ENCODE measurements at places on chromosomes 3 and 15. TPM values are rescaled to one million over a fixed set of nuclear protein-coding genes. Genes with fewer than 3 reads are reported as not detected.

DNA sequence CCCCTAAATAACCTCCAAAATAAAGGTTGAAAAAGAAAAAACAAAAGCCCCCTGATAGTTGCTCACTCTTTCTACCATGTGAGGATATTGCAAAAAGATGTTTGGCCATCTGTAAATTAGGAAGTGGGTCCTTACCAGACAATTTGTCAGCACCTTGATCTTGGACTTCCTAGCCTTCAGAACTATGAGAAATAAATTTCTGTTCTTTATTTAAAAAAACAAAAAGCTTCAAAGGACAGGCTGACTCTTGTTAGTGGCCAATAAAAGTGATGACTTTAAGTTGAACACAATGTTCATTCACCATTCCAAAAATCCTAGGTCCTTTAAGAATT, 103.5 kb downstream of the CBLB start:
- no peak for DNase-seq

DNA sequence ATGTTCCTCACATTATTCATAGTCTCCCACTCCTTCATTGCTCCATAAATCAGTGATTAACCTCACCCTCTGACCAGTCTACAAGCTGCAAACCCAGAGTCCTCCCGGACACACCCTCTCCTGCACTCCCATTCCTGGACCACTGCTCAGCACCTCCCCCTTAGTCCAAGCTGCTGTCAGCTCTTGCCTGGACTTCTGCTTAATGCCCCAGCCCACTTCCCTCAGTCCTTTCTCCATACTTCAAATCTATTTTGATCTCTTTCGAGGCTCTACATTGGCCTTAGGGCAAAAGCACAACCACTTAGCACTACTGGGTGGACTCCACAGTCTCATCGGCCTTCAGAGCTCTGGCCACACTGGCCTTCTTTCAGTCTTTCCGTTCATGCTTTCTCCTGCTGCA, 79.4 kb upstream of the FAM98B start:
- no peak for DNase-seq

INO80 gene
- 6.0 TPM for polyA plus RNA-seq

CSTA gene
- polyA plus RNA-seq, result 0.80 TPM

DNA sequence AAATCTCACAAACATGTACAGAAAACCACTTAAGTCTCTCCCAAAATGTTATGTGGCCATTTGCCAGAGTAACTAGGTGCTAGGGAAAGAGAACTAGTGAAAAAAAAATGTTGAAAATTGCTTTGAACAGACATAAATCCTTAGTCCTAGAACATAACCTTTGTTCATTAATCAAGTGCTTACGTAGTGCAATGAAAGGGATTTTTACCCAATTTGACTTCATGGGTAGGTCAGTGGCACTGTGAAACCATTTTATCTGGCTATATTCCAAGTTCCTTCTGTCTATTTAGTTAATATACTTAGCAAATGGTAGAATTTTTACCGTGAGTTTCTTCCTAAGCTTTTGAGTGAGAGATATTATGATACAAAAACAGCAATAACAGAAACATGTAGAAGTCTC, 209.4 kb downstream of the DIPK2A start:
- DNase-seq, result no peak

- no peak for DNase-seq
These were observed 24.2 kb downstream of the DENND4A start for GRCh38 chr15:65767895-65768294.

HES1 gene
- polyA plus RNA-seq, result 77.4 TPM

- DNase-seq, result no peak
These were observed 58.4 kb downstream of the RPL39L start for GRCh38 chr3:187080799-187081450.

GRCh38 chr3:193496658-193497057, 58.0 kb downstream of the ATP13A4 start:
- DNase-seq, result no peak

LRRIQ4 gene
- polyA plus RNA-seq, result not detected

DNA sequence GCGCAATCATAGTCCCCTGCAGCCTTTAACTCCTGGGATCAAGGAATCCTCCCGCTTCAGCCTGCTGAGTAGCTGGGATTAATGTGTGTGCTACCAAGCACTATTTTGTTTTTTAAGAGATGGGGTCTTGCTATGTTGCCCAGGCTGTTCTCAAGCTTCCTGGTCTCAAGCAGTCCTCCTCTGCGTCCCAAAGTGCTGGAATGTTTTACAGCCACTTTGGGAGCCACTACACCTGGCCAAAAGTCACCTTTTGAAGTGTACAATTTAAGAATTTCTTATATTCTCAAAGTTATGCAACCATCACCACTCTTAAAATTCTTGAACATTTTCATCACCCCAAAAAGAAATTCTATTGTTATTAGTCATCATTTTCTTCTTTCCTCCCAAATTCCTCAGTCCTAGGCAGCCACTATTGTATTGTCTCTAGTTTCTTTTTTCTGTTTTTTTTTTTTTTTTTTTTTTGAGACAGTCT, 17.8 kb downstream of the CDV3 start:
- no peak for DNase-seq

AGBL1 gene
- not detected for polyA plus RNA-seq

DNA sequence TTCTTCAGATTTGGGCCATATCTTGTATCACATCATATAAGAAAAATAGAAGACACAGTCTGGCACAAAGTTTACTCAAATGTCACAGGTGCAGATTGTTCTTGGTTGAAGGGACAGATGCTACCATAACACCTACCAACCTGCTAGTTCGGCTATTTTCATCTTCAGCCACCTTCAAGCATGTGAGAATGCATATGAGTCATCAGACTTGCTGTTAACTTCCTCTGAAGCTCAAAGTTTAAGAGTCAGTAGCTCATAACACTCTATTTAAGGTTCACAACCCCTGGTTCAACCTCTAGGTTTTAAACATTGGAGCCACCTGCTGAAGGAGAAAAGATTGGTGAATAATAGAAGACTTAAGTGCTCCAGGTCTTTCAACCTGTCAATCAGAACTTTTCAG, 522.8 kb downstream of the NLGN1 start:
- DNase-seq, result no peak

- no peak for DNase-seq
These were observed 600.1 kb downstream of the MAGI1 start for GRCh38 chr3:65438612-65439011.

- peak; percentile 20 for DNase-seq
These were observed 161.5 kb downstream of the SMAD6 start for GRCh38 chr15:66863390-66864085.

CLDN11 gene
- polyA plus RNA-seq, result 1.6 TPM

DNA sequence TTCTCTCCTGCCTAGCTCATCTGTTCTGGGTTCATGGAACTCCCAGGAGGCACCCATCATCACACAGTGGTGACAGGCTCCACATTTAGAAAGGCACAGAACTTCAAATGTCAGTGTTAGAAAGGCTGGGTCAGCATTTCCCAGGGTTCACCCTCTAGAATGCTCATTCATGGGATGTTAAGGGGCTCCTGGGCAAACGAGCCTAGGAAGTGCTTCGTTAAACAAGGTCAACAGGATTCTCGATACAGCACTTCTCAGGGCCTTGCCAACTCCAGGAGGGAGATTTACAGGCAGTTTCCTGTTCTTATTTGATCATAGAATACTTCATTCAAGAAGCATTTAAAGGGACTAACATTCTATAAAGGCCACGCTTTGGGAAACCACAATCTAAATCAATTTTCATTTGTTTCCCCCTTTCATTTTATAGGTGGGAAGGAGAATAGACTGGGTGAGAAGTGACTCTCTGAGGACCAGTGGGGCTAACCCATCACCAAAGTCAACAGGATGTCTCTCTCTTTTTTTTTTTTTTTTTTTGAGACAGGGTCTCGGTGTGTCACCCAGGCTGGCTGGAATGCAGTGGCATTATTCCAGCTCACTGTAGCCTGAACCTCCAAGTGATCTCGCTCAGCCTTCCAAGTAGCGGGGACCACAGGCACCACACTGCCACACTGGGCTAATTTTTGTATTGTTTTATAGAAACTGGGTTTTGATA, 14.3 kb downstream of the IGDCC4 start:
- DNase-seq, result no peak

- DNase-seq, result no peak
These were observed 8.1 kb upstream of the OR5K1 start for GRCh38 chr3:98454929-98455328.

GPR176 gene
- polyA plus RNA-seq, result 2.9 TPM

DNA sequence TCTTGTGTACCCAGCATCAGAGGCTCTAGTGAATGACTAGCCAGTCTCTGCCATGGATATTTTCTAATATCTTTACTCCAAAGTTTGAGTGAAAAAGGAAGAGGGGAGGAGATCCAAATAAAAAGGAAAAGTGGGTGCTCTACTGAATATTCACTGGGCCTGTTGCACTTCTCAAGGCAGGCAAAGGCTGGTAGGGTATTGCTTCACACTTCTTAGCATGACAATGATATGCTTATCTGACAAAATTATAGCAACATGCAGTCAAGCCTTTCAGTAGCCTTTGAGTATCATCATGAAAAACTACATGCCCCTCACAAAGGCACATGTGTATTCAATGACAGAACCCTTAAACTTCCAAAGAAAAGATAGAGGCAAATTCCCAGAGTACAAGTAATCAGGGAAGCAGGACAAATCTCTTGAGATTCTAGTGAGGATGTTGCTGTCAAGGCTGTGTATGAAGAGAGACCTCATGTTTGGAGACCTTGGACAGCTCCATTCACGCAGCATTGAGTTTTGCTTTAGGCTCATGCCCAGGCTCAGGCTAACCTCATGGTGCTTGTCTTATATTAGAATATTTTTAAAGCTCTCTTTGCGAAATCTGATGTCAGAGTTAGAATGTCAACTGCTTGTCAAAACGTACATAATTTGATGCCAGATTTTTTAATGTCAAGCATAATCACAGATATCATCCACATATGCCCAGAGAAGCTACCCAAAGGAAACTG, 506.9 kb downstream of the OCA2 start:
- DNase-seq, result peak; percentile 19

DNA sequence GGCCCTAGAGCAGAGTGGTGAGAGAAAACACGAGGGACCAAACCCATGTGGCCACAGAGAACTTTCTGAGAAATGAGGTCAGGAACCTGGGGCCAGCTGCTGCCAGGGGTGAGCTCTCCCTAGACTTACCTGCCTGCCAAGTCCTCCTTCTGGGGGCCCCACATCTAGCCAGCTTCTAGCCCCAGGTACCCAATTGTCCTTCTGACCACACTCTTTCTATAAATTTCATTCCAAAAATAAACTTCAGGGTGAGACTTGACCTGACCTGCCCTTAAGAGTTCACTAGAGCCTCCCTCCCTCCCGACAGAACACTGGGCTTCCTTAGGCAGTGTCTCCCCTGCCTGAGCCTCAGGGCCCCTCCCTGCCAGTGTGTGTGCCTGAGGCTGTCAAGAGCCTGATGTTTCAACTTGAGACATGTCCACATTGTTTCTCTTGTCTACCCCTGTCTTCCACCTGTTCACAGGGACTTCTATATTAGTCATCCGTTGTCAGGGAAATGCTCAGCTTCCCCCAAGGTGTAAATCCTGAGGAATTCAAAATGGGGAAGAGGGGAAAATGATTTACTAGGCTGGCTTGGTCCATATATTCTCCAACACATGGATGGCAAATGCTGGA, 312.8 kb upstream of the TLE3 start:
- DNase-seq, result no peak

SERINC4 gene
- polyA plus RNA-seq, result 0.47 TPM

- DNase-seq, result no peak
These were observed 10.1 kb downstream of the PDCD6IP start for GRCh38 chr3:33808559-33808958.

GRCh38 chr3:160154596-160154995, 70.6 kb upstream of the C3orf80 start:
- no peak for DNase-seq

- peak; percentile 79 for DNase-seq
These were observed 121.9 kb upstream of the ARHGEF3 start for GRCh38 chr3:56923526-56924224.

C3orf49 gene
- polyA plus RNA-seq, result not detected

GRCh38 chr3:174417573-174417972, 441.6 kb upstream of the NAALADL2 start:
- no peak for DNase-seq

DNA sequence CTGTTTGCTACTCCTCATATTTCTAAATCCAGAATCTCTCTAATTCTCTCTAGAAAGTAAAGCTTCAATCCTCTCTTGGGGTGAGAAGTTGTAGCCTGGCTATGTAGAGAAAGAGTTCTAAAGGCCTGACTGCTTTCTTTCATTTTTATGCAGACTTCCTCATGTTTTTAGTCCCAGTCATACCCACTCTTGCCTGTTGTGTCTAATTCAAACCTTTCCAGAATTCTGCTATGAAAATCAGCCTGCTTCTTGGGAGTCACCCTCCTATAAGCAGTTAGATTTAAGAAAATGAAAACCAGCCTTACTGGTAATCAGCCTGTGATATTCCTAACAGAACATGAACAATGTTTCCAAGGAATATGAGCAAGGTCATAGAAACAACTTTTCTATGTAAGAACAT, 14.8 kb upstream of the ZNF639 start:
- no peak for DNase-seq

DNA sequence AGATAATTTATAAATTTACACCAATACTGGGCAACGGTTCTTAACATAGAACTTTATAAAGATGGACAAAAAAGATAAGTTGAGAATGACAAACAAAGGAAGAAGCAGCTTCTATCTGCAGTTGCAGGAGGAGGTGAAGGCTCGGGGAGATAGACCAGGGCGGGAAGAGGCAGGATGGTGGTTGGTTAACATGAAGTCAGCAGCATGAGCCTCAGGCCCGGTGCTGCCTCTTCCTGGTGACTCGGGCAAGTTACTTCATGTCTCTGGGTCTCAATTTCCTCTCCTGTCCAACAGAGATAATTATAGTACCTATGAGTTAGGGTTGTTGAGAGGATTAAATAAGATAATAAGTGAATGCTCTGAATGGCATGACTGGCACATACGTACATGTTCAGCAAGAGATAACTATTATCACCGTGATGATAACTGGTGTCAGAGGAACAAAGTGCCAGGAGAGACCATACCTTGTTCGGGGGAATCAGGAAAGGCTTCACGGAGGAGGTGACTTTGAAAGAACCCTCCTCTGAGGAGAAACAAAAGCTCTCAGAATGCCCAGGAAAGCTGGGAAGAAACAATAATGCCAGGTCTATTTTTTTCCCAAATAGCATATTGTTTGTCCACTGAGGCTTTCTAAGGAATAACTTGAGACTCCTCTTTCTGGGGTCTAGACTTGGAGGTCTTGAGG, 4.4 kb downstream of the PAK6 start:
- no peak for DNase-seq

DNA sequence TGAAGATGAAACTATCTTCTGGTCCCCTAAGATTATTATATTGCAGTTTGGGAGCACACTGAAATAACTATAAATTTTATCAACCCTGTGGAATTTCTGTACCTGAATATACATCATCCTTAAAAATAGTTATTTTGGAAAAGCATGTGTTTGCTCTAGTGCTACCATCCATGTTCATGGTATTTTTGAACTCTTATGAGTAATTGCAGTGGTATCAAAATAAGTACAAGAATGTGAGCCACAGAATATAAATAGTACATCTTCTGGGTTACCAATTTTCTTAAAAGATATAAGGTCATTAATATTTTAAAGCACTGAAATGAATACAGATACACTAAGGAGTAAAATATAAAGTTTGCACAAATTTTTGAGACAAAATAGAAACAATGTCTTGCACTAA, 206.5 kb downstream of the CBLB start:
- DNase-seq, result no peak

- no peak for DNase-seq
These were observed 11.1 kb downstream of the TMEM62 start for GRCh38 chr15:43144512-43144911.

Measured in kidney (tissue), 22 donors.